ENCODE measurements at places on chromosomes 6 and 20.

- no peak for DNase-seq
These were observed 681.0 kb downstream of the C6orf118 start for GRCh38 chr6:164628302-164628931.

DNA sequence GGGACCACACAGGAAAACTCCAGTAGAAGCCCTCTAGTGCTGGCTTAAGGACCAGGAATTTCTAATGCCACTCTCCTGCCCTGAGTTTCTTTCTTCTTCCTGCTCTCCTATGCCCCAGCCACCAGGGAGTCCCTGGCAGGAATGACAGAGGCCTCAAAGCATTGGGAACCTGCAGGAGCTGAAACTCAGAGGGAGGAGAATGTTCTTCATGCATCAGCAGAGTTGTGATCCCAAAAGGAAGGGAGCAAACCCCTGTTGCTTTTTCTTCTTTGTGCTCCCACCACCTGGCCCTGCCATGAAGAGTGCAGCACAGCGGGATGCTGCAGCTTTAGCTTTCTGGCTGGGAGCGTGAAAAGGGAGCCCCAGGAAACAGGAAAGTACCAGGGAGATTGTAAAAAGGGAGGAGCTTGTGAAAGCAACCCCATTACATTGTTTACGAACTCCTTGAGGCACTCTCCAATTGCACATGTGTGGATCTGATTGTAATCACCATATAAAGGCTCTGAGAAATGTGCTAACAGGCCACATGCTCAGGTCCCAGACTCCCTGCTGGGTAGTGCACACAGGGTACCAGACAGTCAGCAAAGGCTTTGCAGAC lies 34.7 kb upstream of the FKBP1A start:
- no peak for DNase-seq

DNA sequence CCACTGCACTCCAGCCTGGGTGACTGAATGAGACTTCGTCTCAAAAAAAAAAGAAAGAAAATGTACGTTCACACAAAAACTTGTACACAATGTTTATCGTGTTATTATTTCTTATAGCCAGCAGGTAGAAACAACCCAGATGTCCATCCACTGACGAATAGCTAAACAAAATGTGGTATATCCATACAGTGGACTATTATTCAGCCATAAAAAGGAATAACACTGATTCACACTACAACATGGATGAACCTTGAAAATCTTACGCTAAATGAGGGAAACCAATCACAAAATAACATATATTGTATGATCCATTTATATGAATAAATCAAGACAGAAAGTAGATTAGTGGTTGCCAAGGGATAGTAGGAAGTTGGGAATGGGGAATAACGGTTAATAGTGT lies 75.1 kb upstream of the EPB41L1 start:
- no peak for DNase-seq

- DNase-seq = no peak
These were observed 67.8 kb upstream of the RALGAPA2 start for GRCh38 chr20:20780127-20780824.

DNA sequence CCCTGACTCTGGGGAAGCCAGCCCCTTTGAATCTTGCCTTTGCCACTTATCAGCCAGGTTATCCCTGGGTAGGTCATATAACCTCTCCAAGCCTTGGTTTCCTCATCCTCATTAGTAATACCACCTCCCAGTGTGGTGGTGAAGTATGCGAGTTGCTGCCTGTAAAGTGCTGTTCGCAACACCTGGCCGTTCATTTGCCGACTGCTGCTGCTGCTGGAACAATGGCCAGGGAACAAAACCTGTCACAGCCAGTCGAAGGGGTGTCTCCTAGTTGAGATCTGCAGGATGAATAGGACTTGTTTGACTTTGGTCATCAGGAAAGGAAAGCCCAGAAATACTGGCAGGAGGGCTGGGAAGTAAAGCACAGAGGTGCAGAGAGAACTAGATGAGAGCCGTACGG lies 6.1 kb downstream of the MANBAL start:
- no peak for DNase-seq

- DNase-seq = no peak
These were observed 312.4 kb downstream of the CDKAL1 start for GRCh38 chr6:20846602-20847028.

GRCh38 chr6:150435832-150436231 lies 67.0 kb downstream of the IYD start:
- no peak for DNase-seq

DNA sequence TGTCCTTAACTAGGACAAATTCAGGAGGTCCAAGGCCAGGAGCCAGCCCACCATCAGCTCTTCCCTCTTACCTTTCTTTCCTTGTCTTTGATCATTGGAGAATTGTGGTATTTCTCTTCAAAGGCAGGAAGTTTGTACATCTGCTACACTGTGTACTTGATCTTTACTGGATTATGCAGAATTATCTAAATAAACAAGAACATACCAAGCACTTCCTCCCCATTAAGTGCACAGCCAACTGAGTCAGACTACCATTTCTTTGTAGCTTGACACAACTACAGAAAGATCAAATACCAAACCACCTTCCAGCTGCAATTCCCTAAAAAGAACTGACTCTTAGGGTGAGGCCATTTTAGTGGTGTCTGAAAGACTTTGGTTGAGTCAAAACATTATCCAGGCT lies 195.1 kb downstream of the HDGFL1 start:
- DNase-seq = no peak

GRCh38 chr6:75813476-75814250 lies 64.6 kb downstream of the MYO6 start:
- DNase-seq = no peak

DNA sequence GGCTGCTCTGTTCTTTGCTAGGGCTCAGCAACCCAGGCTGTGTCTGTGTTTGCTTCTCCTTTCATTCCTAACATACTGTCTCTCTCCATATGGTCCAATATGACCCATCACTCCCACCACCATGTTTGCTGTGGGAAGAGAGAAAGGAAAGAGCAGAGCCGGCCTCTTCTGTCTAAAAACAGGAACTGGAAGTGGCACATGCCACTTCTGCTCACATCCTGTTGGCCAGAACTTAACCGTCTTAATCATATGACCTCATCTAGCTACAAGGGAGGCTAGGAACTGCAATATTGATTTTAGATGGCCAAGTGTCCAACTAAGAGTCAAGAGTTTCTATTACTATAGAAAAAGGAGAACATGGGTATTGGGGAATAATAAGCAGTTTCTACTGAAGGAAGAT lies 212.5 kb upstream of the CHD6 start:
- DNase-seq = no peak

DNA sequence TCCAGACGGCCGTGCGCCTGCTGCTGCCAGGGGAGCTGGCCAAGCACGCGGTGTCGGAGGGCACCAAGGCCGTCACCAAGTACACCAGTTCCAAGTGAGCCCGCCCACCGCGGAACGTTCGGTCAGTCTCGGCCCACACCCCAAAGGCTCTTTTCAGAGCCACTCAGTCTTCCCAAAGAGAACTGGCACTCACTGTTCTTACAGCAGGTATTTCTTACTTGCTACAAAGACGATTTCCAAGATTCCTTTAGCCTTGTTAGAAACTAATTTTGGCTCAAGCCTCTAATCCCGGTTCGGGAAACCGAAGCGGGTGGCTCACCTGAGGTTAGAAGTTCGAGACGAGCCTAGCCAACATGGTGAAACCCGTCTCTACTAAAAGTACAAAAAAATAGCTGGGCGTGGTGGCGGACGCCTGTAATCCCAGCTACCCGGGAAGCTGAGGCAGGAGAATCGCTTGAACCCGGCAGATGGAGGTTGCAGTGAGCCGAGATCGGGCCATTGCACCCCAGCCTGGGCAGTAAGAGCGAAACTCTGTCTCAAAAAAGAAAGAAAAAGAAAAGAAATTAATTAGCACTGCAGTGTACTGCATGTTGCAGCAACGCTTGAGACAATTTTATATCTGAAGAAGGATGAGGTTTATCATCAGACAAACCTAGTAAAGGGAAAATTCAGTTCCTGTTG lies 73.1 kb downstream of the OR2B2 start:
- DNase-seq = no peak

DNA sequence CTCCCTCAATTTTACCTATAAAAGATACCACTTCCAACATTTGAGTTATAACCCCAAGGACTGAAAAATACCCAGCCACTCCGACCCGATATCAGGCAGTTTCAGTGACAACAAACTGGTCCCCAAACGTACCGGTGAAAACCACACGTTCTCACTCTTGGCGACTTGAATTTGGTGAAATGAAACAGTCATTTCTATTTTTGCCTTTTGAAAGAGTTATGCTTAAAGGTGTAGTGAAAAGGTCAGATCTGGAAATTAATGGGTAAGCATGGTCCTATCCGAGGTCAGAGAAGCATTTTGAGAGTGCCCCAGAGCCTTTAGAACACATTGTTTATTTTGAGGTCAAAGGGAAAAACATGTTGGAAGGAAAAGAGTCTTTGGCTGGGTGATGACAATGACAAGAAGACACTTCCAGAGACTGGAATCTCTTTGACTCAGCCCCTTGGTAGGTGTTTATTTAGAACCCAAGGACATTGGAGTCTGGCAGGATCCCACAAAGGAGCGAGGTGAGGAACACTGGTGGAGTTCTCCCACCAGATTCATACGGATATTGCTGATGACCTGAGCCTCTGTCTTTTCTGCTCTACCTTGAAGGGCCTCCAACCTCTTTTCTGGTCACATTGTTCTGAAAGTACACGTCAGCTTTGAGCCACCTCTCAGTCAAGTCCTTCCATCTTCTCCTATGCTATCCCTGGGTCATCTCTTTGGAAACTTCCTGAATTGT lies 235.0 kb downstream of the GMPR start:
- no peak for DNase-seq

- DNase-seq = no peak
These were observed 79.7 kb upstream of the SYNDIG1 start for GRCh38 chr20:24389686-24390085.

GRCh38 chr6:47168180-47168579 lies 126.0 kb upstream of the ADGRF1 start:
- DNase-seq = no peak

GRCh38 chr20:47886454-47887041 lies 101.3 kb upstream of the SULF2 start:
- DNase-seq = no peak

- no peak for DNase-seq
These were observed 2.6 kb downstream of the PYGB start for GRCh38 chr20:25250508-25250907.

DNA sequence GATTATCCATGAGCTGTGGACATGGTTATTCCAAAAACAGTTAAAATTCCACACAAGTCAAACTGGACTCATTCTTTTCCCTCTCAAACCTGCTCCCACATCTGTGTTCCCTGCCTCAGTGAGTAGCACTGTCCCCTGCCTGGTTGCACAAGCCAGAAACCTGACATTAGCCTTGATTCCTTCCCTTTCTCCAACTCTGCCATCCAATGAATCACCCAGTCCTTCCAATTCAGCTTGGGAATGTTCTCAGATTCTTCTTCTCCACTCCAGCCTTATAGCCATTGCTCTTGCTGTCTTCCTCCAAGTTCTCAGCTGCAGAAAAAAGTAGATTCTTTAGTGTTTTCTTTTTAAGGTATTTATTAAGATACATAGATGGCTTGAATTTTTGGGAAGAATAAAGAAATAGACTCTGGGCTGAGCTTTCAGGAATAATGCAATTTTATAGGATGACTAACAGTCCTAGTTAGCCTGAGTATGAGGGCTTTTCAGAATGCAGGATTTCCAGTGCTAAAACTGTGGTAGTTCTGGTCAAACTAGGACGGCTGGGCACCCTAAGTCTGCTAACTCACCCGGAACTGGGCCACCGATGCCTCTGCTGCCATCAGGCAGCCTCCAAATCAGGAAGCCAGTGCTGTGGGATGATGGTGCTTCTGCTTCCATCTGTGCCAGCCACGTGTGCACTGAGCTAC lies 18.2 kb upstream of the SASH1 start:
- no peak for DNase-seq

DNA sequence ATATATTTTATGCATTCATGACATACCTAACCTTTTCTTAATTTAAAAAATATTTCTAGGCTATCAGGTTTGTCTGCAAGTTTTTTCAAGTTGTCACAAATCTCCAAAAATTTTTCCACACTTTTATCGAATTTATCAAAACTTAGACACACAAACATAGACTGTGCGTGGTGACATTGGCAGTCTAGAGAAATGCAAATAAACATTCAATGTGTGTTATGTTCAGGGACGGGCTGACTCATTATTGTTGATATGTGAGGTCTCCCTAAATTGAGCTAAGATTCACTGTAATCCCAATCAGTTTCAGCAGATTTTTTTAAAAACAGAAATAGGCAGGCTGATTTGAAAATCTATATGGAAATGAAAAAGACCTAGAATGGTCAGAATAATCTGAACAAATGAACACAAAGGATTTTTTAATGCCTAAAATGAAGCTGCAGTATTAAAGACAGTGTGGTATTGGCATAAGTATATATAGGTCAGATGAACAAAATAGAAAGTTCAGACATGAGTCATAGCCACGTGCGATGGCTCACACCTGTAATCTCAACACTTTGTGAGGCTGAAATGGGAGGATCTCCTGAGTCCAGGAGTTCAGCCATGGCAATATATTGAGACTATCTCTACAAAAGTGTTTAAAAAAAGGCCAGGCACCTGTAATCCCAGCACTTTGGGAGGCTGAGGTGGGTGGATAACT lies 19.2 kb downstream of the BLTP3A start:
- DNase-seq = no peak

Measured in stimulated activated CD4-positive, alpha-beta T cell treated with anti-CD3 and anti-CD28 coated beads, TNF-alpha, amount 100 ng/mL, for 1 hour (primary cell).